Naive B cell (primary cell): ENCODE measurements at places on chromosomes 5 and 9.

DNA sequence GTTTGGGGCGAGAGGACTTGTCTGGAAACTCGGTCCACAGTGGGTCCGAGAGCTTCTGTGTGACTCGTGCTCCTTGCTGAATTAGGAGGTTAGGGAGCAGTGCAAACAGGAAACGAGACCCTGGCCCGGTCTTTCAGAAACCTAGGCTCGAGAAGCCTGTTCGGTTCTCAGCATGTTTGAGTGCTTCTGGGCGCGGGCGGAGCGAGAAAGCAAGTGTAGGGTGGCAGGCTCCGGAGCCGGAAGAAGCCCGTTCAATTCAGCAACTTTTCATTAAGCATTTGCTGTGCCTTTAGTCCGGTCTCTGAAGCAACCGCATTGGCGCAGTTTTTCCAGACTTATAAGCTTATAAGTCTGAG, 547 bp downstream of the CLTA start:
- peaks cover 4% of the 10 kb centered on the region for H3K27me3 ChIP-seq
- H3K4me1 ChIP-seq, result peaks cover 65% of the 10 kb centered on the region
- peaks cover 18% of the 10 kb centered on the region for H3K36me3 ChIP-seq

GRCh38 chr5:122183788-122184170, 54.4 kb downstream of the ZNF474 start:
- no peaks in the 10 kb centered on the region for H3K4me1 ChIP-seq
- DNase-seq, result no peak
- H3K27me3 ChIP-seq, result peaks cover 3% of the 10 kb centered on the region
- H3K4me3 ChIP-seq, result no peak overlapping the region
- no peak overlapping the region for H3K27ac ChIP-seq

DNA sequence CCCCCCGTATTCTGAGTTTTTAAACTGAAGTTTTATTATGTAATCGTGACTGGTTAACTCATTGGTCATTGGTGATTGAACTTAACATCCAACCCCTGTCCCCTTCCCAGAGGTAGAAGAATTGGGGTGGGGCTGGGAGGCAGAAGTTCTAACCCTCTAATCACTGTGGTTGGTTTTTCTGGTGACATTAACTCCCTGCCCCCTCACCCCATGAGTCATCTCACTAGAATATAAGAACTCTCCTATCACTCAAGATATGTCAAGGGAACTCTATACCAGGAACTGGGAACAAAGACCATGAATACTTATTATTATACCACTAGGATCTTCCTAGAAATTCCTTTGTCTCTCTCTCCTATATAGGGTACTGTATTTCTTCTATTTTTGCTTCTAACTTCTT, 52.3 kb upstream of the CAVIN4 start:
- no peak for DNase-seq
- H3K27me3 ChIP-seq, result peaks cover 6% of the 10 kb centered on the region
- no peaks in the 10 kb centered on the region for H3K36me3 ChIP-seq
- no peak overlapping the region for H3K27ac ChIP-seq

- no peak overlapping the region for H3K27ac ChIP-seq
- no peak overlapping the region for H3K4me3 ChIP-seq
- DNase-seq, result no peak
- no peaks in the 10 kb centered on the region for H3K4me1 ChIP-seq
Measured at GRCh38 chr5:91118796-91119195, 264.3 kb downstream of the ARRDC3 start.

DNA sequence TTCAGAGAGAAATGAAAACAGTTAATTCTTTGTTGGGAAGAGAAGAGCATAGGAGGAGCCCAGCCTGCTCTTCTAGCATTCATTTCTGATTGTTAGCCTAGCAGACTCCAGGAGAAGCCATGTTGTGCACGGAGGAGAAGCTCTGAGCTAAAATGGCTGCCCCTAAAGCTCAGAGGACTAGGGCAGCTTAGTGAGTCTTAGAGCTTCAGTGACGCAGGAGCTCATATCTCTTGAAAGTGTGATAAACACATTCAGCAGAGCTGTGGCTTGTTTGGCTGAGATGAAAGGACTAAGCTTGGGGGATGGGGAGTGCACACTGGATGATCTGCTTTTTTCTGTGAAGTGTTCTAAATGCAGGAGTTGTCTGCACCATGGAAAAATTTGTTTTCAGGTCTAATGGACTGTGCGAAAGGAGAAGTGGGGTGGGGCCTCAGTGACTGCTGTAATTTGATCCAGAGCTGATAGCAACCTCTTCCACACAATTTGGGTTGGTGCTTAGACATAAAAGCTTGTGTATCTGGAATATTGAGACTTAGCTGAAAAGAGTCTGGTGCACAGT, 58.5 kb downstream of the ZNF462 start:
- no peaks in the 10 kb centered on the region for H3K4me1 ChIP-seq
- no peak overlapping the region for H3K4me3 ChIP-seq
- no peak for DNase-seq
- H3K27me3 ChIP-seq, result no peaks in the 10 kb centered on the region
- no peak overlapping the region for H3K27ac ChIP-seq
- no peaks in the 10 kb centered on the region for H3K36me3 ChIP-seq

DNA sequence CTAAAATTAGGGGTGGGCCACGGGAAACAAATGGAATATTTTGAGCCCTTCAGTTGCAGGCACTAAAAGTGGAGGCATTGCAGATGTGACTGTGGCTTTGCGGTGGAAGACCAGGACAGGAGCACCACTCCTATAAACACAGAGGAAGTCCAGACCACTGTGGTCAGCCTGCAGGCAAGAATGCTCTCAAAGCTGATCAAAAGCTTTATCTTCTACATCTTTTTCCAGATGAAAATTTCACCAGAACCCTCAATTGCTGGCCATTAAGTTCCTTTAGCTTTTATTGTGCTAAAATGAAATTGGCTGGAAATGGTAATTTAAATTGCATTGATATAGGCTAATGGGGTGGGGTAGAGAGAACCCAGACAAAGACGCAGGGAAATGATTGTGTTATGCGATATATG, 208.8 kb downstream of the ERCC6L2 start:
- H3K36me3 ChIP-seq, result no peaks in the 10 kb centered on the region
- no peaks in the 10 kb centered on the region for H3K4me1 ChIP-seq

- no peak for DNase-seq
- H3K4me1 ChIP-seq, result no peaks in the 10 kb centered on the region
- no peaks in the 10 kb centered on the region for H3K27me3 ChIP-seq
Measured at GRCh38 chr5:23257656-23258055, 249.8 kb upstream of the PRDM9 start.

- peak overlapping the region; percentile 99 for H3K4me3 ChIP-seq
- H3K27ac ChIP-seq, result peak overlapping the region; percentile 98
- peaks cover 47% of the 10 kb centered on the region for H3K4me1 ChIP-seq
- H3K27me3 ChIP-seq, result no peaks in the 10 kb centered on the region
- H3K36me3 ChIP-seq, result no peaks in the 10 kb centered on the region
Measured at GRCh38 chr9:32551276-32552051, 663 bp upstream of the SMIM27 start.

DNA sequence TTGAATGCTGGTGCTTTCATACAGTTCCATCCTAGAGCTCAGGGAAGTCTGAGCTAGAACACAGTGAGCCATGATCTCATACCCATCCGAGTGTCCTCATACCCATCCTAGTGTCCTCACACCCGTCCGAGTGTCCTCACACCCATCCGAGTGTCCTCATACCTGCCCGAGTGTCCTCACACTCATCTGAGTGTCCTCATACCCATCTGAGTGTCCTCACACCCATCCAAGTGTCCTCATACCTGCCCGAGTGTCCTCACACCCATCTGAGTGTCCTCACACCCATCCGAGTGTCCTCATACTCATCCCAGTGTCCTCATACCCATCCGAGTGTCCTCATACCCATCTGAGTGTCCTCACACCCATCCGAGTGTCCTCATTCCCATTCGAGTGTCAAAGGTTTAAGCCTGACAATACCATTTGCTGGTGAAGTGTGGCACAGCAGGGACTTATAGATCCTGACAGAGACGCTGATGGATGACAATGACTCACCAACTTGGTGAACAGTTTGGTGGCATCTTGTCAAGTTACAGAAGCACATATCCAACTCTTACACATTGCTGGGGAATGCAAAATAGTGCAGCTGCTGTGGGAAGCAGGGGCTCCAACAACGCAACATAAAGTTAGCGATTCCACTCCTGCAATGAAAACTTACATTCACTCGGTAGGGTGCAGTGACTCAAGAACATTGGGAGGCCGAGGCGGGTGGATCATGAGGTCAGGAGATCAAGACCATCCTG, 77.0 kb upstream of the COL5A1 start:
- DNase-seq, result no peak
- no peaks in the 10 kb centered on the region for H3K36me3 ChIP-seq
- peaks cover 3% of the 10 kb centered on the region for H3K4me1 ChIP-seq
- H3K27ac ChIP-seq, result no peak overlapping the region
- H3K27me3 ChIP-seq, result no peaks in the 10 kb centered on the region

DNA sequence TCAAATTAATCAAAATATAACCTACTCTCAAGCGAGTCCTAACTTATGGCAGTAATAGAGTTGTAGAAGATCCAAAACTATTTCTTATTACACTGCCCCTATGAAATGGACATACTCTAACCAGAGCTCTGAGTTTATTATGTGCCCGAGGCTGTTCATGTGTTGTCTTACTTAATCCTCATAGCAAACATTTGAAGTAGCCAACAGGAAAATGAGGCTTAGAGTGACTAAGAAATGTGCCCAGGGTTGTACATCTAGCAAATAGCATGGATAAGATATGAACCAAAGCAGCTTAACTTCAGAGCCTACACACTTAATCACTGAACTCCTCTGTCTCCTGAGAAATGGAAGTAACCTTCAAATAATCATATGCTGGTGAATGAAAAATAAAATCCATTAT, 1551.7 kb downstream of the MAT2B start:
- no peak overlapping the region for H3K27ac ChIP-seq
- H3K27me3 ChIP-seq, result no peaks in the 10 kb centered on the region
- no peak for DNase-seq
- H3K36me3 ChIP-seq, result no peaks in the 10 kb centered on the region

- H3K4me3 ChIP-seq, result no peak overlapping the region
- H3K27me3 ChIP-seq, result peaks cover 12% of the 10 kb centered on the region
- H3K27ac ChIP-seq, result no peak overlapping the region
- H3K36me3 ChIP-seq, result peaks cover 6% of the 10 kb centered on the region
- no peak for DNase-seq
Measured at GRCh38 chr9:114316605-114317230, 6.2 kb upstream of the ORM1 start.

- H3K36me3 ChIP-seq, result no peaks in the 10 kb centered on the region
- peaks cover 60% of the 10 kb centered on the region for H3K27me3 ChIP-seq
- H3K4me3 ChIP-seq, result peak overlapping the region; percentile 80
- H3K4me1 ChIP-seq, result peaks cover 18% of the 10 kb centered on the region
Measured at GRCh38 chr5:140041099-140041491, 2.0 kb downstream of the NRG2 start.

- H3K4me3 ChIP-seq, result peak overlapping the region; percentile 82
- no peaks in the 10 kb centered on the region for H3K4me1 ChIP-seq
- peaks cover 43% of the 10 kb centered on the region for H3K27me3 ChIP-seq
- H3K27ac ChIP-seq, result no peak overlapping the region
- no peak for DNase-seq
- no peaks in the 10 kb centered on the region for H3K36me3 ChIP-seq
Measured at GRCh38 chr5:139903795-139904565, 108.4 kb downstream of the PSD2 start.

- H3K27ac ChIP-seq, result no peak overlapping the region
- peaks cover 7% of the 10 kb centered on the region for H3K4me1 ChIP-seq
- no peak overlapping the region for H3K4me3 ChIP-seq
- no peak for DNase-seq
Measured at GRCh38 chr5:80763211-80763610, 108.4 kb upstream of the DHFR start.

DNA sequence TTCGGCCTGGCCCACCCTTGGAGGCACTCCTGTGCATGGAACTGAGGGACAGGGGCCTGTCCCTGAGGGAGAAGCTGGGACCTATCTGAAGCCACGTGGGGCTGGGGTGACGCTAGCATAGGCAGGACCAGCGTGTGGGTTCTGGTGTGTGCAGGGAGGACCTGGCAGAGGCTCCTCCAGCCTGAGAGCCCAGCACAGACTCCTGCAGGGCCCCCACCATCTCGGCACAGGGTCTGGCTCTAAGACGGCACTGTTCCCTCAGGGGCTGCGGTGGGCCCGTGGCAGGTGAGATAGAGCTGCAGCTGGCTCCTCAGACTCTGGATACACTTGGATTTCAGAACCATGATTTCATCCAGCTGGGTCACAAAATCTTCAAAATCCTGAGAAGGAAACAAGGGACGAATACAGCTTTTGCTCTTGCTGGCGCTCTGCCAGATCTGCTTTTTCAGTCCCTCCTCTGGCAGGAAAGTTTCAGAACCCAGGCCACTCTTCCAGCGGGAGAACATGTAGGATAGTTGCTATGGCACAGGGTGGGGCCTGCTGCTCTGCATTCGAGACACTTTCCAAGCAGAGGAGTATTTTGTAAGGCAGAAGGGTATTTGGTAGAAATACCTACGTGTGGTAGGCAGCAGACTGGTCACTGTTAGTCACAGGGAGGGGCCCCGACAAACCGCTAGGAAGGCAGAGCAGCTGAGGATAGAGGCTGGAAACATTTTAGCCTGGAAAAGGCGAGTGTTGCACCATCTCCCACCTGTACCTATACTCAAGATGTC, 74.7 kb downstream of the KIF24 start:
- no peak overlapping the region for H3K27ac ChIP-seq
- DNase-seq, result no peak
- peaks cover 19% of the 10 kb centered on the region for H3K4me1 ChIP-seq
- H3K36me3 ChIP-seq, result peaks cover 7% of the 10 kb centered on the region
- no peaks in the 10 kb centered on the region for H3K27me3 ChIP-seq

DNA sequence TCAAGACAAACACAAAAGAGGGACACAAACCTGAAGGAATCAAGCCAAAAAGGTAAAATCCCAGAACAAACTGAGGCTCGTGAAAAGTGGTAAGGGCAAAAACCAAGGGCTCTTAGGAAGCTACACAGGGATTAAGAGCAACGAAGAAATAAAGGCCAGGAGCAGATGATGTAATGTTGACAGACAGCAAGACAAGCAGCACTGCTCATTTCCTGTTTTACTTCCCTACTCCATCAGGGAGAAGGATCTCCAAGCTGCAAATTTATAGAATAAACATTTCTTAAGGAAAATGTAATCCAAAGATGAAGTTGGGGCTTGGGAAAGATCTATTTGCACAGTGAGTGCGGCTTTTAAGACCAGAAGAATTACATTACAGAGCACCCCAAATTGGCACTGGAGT, 182.3 kb upstream of the MAP1B start:
- no peak overlapping the region for H3K4me3 ChIP-seq
- H3K36me3 ChIP-seq, result peaks cover 16% of the 10 kb centered on the region
- DNase-seq, result no peak

- H3K4me3 ChIP-seq, result peak overlapping the region; percentile 59
- no peak for DNase-seq
- H3K36me3 ChIP-seq, result no peaks in the 10 kb centered on the region
- H3K27ac ChIP-seq, result no peak overlapping the region
Measured at GRCh38 chr5:163407034-163407655, 30.2 kb upstream of the CCNG1 start.

- no peaks in the 10 kb centered on the region for H3K27me3 ChIP-seq
Measured at GRCh38 chr5:13278148-13278547, 666.3 kb downstream of the DNAH5 start.

- H3K4me3 ChIP-seq, result no peak overlapping the region
- H3K27me3 ChIP-seq, result no peaks in the 10 kb centered on the region
- H3K36me3 ChIP-seq, result no peaks in the 10 kb centered on the region
- no peak for DNase-seq
- no peaks in the 10 kb centered on the region for H3K4me1 ChIP-seq
Measured at GRCh38 chr9:110850401-110851135, 182.0 kb downstream of the MUSK start.
